ENCODE measurements at places on chromosomes 4 and X. TPM values are rescaled to one million over a fixed set of nuclear protein-coding genes. Genes with fewer than 3 reads are reported as not detected.

The REELD1 gene
- not detected for total RNA-seq

The OTC gene
- total RNA-seq, result not detected

The NDST4 gene
- not detected for total RNA-seq

The ERVMER34-1 gene
- total RNA-seq, result 0.49 TPM

The CTAG1B gene
- not detected for total RNA-seq

The TMEM184C gene
- total RNA-seq, result 17.6 TPM

The KDR gene
- not detected for total RNA-seq

The TRPC3 gene
- total RNA-seq, result 0.07 TPM

The MTM1 gene
- total RNA-seq, result 8.0 TPM

The SOWAHB gene
- total RNA-seq, result 0.06 TPM

The SSX2B gene
- not detected for total RNA-seq

The IL13RA1 gene
- total RNA-seq, result 55.3 TPM

The EDA2R gene
- total RNA-seq, result 11.0 TPM

The TIMM17B gene
- total RNA-seq, result 101 TPM

The SHOX gene
- total RNA-seq, result not detected

The GPRIN3 gene
- total RNA-seq, result 5.7 TPM

The TDO2 gene
- total RNA-seq, result 0.94 TPM

The COMMD8 gene
- total RNA-seq, result 12.5 TPM
